ENCODE measurements at places on chromosomes 13 and 19.

DNA sequence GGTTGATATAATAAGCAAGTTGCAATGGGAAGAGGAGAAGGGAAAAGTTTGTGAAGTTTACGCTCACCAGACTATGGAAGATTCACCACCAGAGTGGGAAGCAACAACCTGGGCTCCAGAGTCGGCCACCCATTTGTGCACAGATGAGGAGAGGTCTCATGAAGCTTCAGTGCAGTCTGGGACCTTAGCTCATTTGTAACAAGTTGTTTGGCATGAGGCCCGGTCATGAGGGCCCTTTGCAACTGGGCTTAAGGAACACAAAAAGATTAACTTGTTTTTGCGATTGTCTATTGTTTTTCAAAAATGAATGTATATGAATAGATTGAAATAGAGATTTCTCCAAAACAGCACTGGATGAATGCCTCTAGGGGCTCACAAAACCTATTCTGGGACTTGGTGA lies 94.2 kb downstream of the ZNF737 start:
- no peak for DNase-seq

DNA sequence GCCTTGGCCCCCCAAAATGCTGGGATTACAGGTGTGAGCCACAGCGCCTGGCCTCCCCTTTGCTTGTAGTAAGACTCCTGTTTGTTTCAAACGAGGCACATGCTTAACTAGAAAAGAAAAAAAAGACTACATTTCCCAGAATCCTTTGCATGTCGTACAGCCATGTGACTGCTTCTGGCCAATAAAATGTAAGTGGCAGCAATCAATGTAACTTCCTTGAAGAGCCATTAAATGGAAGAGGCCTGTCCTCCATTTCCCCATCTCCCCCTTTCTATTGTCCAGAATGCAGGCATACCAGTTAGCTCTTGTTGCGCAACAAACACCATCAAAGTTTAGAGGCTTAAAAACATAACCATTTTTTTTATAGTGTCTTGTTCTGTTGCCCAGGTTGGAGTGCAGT lies 10.4 kb upstream of the GPR32 start:
- no peak for DNase-seq

GRCh38 chr13:41402691-41403511 lies 54.4 kb upstream of the RGCC start:
- DNase-seq: no peak

DNA sequence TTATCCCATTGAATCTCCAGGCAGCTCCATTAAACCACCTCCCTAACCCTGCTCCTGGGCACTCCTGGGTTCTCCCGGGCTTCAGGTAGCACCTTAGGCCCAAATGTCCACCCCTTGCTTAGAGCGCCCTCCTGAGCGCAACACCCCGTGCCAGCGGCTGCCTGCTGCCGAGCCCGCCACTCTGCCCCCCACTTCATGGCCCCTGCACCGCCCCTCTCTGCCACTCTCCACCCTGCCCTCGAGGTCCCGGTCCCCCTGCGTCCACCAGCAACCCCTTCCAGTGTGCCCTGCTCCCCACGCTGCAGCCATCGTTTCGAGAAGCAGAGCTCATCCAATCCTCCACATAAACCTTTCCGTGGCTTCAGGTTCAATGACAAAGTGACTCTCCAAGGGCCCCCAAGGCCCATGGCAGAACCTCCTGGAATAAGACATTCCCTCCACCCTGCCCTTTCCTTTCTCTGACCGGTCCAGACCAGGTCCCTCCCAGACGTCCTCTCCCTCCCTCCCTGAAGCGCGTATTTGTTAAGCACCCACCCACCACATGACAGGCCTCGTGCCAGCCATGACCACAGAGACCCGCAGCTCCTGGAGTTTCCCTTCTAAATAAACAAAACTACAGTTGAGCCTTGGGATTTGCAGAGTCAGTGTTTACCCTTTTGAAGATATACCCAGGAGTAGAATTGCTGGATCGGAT lies 66.6 kb downstream of the ARHGEF18 start:
- no peak for DNase-seq

- DNase-seq: no peak
Measured at GRCh38 chr19:29188289-29189032, 24.5 kb downstream of the UQCRFS1 start.

DNA sequence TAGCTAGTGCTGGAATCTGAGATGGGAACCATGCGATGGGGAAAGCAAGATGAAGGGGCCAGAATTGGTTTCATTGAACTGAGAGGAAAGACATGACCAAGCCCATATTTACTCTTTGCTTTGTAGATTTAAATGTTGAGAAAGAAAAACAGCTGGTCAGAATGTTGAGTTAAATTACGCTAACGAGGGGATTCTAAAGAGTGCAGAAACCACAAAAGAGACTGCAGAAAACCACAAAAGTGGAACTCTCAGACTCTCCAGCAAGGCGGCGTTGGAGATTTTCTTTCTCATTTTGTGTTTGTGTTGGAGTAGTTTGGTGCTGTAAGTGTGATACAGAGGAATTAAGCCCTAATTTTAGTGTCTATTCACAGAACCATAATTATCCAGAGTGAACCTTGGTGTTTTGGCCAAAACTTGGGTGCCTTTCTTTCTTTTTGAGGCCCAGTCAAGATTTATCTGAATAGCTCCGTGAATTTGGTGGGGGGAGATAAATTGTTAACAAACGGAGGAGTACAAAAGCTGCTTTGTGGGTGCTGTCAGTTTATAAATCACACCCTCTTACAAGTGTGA lies 26.3 kb downstream of the SAE1 start:
- DNase-seq: no peak
